ENCODE measurements at places on chromosomes 3 and 15.

DNA sequence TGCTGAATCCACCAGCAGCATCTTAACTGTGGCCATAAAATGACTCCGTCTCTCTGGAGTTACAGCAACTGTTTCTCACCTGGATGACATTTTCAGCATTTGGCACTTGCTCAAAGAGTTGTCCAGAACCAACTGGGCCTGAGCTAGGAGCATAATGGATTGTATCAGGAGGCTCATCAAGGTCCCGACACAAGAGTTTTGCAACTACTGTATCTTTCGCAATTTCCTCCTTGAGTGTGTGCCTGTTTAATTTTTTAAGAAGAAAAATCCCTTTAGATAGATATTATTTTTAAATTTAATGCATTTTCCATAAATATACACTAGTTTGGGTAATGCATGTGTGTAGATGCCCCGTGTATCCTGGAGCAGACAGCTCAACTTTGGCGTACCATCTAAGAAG lies 44.3 kb upstream of the C3orf49 start:
- DNase-seq: no peak

- no peak for DNase-seq
Measured at GRCh38 chr3:88084097-88084501, 25.0 kb downstream of the ZNF654 start.

GRCh38 chr3:57041674-57042073 lies 18.8 kb upstream of the SPATA12 start:
- DNase-seq: no peak

GRCh38 chr3:173945806-173946205 lies 548.3 kb downstream of the NLGN1 start:
- no peak for DNase-seq

DNA sequence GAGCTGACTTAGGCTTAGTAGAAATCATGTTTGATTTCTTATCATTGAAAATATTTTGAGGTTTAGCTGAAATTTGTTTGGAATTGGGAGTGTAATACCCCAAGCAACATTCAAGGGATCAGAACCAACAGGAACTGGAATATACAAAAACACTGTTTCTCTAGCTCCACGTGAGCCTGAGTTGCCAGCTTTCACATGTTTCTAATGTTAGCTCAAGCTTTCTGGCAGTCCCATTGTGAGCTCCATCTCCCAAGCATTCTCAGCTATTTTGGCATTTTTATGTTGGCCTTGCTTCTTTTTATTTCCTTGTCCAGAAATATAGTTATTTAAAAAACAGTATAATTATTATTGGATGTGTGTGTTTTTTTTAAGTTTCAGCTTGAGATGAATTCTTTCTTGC lies 427.1 kb upstream of the DPH6 start:
- DNase-seq: no peak

GRCh38 chr15:98812716-98813446 lies 164.5 kb downstream of the IGF1R start:
- no peak for DNase-seq

GRCh38 chr15:89669941-89670340 lies 9.2 kb downstream of the PLIN1 start:
- DNase-seq: no peak

- no peak for DNase-seq
Measured at GRCh38 chr15:27977696-27978095, 121.4 kb downstream of the OCA2 start.

DNA sequence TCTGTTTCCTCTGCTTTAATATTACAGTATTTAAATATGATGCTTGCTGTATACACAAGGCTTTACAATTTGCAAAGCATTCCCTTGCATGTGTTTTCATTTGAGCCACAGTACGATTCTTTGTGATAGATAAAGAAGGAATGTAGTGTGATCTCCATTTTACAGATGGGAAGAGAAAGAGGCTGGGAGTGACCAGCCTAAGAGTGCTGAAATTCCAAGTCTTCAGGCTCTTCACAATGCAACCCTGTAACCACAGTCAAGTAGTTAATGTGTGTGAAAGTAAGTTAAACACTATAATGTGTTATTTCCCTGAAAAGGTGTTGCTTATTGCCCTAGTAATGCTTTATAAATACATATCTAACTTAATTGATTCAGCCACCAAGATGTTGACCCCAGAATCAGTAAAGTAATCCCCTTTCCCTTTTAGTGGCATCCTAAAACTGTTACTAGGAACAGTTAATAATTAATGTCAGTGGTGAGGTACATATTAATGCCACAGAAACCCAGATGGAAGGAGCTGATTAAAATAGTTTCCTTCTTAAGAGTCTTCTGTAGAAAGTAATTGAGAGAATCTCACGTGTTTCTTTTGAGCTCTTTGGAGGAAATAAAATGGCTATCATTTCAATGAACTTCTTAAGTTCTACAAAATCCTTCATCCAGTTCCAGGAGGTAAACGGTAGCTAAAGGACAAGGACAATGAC lies 110.4 kb downstream of the IL12A start:
- DNase-seq: no peak

DNA sequence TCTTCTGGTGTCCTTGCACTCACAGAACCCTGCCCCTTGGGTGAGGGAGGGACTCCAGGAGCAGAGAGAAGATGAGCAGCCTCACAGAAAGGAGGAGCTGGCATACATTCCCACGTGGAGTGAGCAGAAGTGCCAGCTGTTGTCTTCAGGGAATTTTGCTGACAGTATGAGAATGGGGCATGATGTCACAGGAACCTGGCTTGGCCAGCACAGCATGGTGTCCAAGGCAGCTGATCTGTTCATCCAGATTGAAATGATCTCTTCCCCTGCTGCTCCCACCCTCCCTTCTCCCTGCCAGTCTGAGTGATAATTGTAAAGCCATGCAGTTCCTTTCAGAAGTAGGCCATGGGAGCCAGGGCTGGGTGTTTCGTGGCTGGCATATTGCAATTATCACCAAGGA lies 53.3 kb downstream of the GJD2 start:
- no peak for DNase-seq

DNA sequence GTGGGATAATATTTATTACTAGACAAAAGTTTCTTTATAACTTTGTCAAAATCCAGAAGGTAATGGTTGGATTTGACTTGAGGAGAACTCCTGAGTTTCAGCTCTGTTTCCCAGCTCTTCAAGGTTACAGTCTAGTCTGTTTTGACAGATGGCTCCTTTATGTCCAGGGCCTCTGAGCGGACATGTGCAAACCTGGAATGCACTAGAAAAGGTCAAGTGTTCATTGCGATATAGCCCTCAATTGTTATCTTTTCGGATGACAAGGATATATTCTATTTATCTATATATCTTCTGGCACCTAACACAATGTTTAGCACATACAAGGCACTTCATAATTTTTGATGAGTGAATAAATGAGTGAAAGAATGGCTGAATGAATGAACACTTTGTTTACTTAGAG lies 513.2 kb upstream of the GOLIM4 start:
- DNase-seq: no peak

- DNase-seq: no peak
Measured at GRCh38 chr3:13150624-13151023, 77.4 kb upstream of the IQSEC1 start.

- no peak for DNase-seq
Measured at GRCh38 chr15:28985316-28985645, 99.5 kb downstream of the APBA2 start.

GRCh38 chr15:91946581-91947292 lies 93.2 kb downstream of the SLCO3A1 start:
- no peak for DNase-seq

GRCh38 chr3:4494895-4495264 lies 1.7 kb downstream of the ITPR1 start:
- no peak for DNase-seq

DNA sequence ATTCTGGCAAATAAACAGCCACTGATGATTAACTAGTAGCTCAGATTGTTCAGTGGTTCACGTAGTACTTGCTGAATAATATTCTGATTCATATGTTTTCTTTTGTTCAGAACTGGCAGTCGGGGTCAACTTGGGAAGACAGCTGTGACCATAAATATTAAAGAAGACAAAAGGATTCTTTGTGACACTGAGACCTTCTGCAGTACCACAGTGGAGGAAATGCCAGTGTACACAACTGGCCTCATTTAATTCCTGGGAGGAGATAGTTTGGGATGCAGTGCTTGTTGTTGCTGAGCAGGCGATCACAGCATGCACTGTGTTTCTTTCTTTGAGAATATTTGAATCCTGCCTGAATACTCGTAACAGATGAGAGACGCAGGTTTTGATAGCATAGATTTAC lies 26.7 kb upstream of the MCF2L2 start:
- no peak for DNase-seq
